Mesendoderm (in vitro differentiated cells): ENCODE measurements at places on chromosomes 3 and 15.

GRCh38 chr3:165725296-165725695, 111.9 kb downstream of the BCHE start:
- no peak for DNase-seq

DNA sequence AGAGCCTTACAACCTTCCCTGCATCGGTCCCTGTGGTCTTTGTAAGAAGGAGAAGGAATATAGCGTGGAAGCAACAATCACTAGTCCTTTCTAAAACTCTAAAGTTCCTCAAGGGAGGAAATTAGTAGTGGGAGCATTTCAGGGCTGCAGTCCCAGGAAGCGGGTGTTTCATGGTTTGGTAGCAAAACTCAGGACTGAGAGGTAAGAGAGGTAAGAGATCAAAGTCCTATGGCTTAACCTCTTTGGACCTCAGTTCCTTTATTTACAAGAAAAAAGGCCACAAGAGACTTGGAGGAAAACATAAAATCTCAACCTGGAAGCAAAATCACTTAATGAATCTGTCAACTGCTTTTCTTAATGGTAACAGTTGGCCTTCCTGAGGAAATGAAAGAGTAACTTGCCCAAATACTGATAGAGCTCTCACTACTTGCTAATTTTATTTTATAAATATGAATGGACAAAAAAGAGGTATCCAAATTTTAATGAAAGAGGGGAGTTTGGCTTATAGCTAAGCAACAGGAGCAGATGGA, 14.3 kb downstream of the LRRC28 start:
- DNase-seq: no peak

DNA sequence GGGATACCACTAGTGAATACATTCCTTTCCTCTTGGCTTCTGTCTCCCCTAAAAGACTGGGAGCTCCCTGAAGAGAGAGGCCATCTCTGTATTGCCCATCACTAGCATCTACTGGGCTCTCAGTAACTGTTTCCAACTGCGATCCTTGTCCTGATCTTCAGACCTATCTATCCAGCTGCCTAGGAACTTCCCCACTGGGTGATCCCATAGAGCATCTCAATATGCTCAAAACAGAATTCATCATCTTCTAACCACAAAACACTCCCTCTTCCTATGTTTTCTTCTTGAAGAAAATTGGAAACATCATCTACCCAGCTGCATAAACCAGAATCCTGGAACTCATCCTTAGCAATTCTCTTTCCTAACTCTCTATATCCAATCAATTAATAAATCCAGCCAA, 54.6 kb downstream of the PLD1 start:
- DNase-seq: no peak

DNA sequence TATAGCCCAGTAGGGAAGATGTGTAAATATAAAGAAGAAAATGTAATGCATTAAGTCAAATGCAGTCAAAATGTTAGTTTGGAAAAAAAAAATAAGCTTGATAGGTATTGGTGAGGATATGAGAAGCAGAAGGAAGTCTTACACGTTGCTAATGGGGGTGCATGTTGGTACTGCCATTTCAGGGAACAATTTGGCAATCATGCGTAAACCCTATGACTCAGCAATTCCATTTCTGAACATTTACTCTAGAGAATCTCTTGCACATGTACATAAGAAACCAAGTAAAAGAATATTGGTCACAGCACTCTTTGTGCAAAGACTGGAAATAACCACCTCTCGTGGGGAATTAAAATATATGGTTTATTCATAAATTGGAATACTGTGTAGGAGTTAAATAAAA, 35.5 kb upstream of the TIMP4 start:
- DNase-seq: no peak

DNA sequence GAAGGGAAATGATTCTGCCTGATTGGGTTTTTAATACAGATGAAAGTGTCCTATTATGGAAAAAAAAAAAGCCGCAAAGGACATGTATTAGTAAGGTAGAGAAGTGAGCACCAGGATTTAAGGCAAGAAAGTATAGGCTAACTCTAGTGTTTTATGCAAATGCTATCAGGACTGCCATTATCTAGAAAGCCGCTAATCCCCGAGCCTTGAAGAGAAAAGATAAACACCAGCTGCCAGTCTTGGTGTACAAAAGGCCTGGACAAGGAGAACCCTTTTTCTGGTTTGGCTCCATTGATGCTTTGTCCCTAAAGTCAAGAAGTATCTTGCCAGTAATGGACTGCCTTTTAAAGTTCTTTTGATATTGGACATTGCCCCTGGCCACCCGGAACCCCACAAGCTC, 8.6 kb upstream of the TRIM59 start:
- DNase-seq: peak; percentile 54

DNA sequence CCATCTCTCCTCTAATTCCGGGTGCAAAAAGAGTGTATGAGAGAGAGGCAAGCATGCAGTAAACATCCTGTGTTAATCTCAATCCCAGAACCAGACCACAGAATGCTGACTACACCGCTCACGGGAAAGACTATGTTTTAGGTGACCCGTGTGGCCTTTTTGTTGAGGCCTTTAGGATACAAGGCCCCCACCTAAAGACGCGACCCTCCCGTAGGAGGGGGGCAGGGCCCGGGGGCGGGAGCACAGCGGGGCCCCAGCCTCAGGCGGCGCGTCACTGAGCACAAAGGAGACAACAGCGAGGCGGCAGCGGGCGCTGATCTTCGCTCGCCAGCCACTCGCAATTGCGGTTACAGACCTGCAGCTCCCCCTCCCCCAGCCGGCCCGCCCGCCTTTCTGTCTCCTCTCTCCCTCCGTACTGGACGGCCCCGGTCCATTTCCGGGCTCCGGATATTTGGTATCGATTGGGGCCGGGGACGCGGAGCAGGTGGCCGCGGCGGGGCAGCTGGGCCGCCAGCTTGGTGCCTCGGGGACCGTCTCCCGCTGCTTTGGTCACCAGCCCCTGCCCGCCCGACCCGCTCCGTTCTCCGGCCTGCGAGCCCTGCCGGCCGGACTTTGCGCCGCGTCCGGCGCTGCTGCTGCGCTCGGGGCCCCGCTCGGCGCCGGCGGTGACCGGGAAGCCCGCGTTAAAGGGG, at the start of gene CCDC50:
Gene CCDC50 (plus strand): TSS at position 433 of the 692 bp plus-strand sequence. CDS start 281 bp downstream, outside the sequence.
- DNase-seq: peak; percentile 90

DNA sequence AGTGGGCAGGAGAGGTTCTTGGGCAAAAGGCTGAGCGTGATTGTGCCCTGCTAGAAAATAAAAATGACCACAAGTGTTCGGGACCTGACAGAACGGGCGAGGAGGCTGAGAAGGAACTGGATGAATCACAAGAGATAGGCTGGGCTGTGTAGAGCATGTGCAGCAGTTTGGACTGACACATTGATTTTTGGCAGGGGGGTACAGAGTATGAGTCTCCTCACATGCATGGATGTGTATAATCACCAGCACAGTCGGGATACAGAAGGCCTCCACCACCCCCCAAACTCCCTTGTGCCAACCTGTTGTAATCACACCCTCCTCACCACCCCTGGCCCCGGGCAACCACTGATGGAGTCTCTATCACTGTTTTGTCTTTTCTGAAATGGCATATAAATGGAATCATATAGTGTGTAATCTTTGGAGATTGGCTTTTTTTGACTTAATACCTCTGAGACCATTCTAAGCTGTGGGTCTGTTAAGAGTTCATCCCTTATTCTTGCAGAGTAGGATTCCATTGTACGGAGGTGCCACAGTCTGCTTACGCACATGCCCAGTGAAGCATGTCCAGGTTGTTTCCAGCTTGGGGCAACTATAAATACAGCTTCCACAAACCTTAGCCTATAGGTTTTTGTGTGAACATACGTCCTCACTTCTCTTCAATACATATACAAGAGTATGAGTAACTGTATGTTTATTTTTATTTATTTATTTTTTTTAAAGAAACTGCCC, 438.8 kb downstream of the FOXP1 start:
- no peak for DNase-seq

GRCh38 chr3:148881286-148881685, 16.2 kb downstream of the CPA3 start:
- DNase-seq: no peak
